ENCODE measurements at places on chromosomes 13 and 19.

DNA sequence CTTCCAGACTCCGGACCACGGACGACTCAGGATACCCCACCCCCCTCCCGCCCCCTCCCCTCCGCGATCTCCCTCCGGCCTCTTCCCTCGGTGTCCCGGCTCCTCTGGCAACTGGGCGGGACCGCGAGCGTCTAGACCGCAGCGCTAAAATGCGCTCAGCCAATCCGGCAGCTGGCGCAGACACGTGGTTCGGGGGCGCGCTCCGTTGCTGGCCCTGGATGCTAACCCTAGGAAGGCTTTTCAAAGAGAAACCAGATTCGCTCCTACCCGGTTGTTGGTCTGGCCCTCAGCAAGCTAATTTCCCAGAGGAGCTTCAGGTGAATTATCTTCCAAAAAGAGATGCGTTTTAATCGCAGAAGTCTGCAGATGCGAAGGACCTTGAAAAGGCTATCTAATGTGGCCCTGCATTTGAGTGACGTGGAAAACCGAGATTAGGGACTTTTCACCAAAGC lies at the start of gene DZIP1:
TSS of gene DZIP1 (minus strand) at position 106 of the 452 bp plus-strand sequence. CDS start 2,677 bp downstream, outside the sequence.
- DNase-seq, result no peak

DNA sequence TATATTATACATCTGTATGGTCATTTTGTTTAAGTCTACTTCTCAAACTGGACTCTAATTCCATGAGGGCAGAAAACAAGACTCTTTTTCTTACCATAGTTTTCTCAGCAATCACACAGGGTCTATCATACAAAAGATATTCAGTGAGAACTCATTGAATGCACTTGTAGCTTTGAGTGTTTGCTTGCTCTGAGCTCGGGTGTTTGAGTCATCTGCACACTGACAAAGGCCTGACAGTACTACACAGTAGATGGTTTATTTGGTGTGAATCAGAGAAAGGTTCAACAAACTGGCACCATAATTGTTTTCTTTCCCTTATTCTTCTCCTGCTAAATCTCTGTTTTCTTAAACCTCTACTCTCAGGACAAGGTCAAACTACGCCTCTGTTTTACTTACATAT lies 586.4 kb downstream of the LMO7 start:
- DNase-seq, result no peak

DNA sequence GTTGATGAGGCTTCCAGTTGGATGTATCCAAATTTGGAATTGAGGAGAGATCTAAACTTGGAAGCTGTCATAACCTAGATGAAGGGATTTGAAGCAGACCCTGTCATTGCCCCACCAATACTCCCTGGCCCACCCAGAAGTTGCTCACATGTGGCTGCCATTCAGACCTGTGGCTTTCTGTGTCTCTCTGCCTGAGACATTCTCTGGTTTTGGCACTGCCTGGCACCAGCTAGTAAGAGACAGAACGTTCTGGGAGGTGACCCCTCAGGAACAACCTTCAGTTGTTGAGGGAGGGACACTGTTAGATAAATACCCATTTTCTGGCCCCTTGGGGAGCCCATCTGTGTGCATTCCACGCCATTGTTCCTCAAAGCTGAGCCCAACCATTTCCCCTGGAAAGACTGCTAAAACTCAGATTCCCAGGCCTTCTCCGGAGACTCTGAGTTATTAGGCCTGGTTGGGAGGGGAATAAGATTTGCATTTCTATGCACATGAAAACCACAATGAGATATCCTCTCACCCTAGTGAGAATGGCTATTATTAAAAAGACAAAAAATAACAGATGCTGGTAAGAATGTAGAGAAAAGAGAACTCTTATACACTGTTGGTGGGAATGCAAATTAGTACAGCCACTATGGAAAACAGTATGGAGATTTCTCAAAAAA lies 290.4 kb downstream of the TSHZ3 start:
- no peak for DNase-seq

DNA sequence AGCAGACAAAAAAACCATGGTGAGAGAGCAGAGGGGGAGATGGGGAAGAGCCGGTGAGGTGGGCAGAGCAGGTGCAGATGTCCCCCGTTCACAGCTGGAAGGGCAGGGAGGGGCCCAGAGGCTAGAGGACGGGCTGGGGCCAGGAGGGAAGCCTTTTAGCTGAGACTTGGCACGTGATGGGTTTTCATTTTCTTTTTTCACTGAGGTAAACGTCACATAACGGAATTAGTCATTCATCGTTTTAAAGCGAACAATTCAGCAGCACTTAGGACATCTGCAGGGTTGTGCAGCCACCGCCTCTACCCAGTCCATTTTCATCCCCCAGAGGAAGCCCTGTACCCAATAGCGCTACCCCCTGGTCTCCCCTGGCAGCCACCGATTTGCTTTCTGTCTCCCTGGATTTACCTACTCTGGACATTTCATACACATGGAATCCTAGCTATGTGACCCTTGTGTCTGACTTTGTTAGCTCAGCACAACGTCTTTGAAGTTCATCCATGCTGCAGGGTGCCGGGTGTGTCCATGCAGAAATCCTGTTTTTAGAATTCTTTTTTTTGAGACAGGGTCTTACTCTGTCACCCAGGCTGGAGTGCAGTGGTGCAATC lies 16.0 kb upstream of the EMC10 start:
- no peak for DNase-seq

- no peak for DNase-seq
Measured at GRCh38 chr13:68345963-68346531, 1115.9 kb upstream of the PCDH9 start.

DNA sequence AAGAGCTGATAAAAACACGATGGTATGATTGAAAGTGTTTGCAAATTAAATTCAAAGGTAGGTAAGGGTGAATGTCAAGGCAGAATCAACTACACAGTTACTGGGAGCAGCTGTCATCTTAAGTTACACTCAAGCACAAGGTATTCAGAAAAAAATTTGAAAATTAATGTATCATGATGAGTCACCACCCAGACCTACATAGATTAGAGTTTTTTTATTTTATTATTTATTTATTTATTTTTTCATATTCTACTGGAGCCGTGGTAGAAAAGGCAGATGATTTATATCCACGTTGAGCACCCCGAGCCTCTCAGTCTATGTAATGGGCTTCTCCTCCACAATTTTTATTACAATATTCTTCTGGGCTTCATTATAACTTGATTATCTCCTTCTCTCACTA lies 728.9 kb upstream of the ARGLU1 start:
- no peak for DNase-seq

GRCh38 chr13:42970824-42971690 lies 21.0 kb downstream of the EPSTI1 start:
- no peak for DNase-seq

- no peak for DNase-seq
Measured at GRCh38 chr13:19713186-19713965, 69.4 kb downstream of the PSPC1 start.

DNA sequence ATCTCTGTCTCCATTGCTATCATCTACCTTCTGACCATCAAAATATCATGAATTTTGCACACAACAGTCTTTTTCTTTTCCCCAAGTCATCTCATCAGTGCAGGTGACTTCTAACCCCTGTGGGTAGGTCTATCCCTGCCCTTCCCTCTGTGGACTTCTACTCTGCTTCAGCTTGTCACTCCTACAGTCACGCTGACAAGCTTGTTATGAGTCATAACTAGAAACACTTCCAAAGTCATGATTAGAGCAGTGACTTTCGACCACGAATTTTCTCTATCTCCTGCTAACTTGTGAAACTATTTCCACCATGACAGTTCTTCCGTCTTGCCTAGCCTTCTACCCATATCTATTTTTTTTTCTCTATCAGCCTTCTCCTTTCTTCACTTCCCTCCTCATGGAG lies 343.7 kb upstream of the ARGLU1 start:
- no peak for DNase-seq

- no peak for DNase-seq
Measured at GRCh38 chr13:110705356-110705825, 525 bp downstream of the CARS2 start.

DNA sequence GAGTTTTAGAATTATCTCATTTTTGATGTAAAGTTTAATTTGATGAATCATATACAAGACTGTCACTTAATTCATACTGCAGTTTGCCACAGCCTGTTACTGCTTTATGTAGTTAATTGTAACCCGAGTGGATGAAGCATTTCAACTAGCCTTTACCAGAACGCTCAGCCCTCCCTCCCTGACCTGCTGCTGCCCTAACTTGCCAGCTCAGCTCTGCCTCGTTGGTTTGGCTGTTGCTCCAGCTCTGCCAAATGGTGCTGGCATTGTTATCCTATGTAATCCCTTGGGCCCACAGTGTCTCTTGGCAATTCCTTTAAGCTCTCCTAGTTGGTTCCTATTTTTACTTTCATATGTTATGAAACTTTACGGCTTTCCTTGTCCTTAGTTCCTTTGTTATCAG lies 113.3 kb downstream of the LMO7 start:
- DNase-seq, result no peak

DNA sequence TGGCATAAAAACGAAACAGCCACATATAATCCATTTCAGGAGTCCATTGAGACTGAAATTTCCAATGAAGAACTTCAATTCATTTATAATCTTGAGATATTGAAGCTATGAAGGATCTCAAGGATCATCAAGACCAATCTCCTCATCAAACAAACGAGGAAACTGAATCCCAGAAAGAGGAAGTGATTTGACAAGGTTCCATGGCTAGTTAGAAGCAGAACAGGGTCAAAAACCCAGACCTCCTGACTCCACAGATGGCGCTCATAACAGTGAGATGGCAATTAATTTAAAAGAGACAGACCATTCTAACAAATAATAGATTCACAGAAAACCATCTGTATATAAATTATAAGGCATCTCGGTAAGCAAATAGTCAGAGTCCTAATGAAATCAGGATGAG lies 229.7 kb downstream of the KCTD12 start:
- no peak for DNase-seq

- DNase-seq, result no peak
Measured at GRCh38 chr19:36169084-36169760, 17.0 kb upstream of the COX7A1 start.

Measured in stimulated activated CD8-positive, alpha-beta memory T cell treated with anti-CD3 and anti-CD28 coated beads, Interleukin-4, amount 100 ng/mL, for 4 hours (primary cell).